ENCODE measurements at places on chromosomes 1 and 21. TPM values are rescaled to one million over a fixed set of nuclear protein-coding genes. Genes with fewer than 3 reads are reported as not detected.

Gene KRTAP19-1
- not detected for total RNA-seq

Gene PRR9
- total RNA-seq, result not detected

Gene GAS5
- total RNA-seq, result 347 TPM

Gene DNAJC28
- total RNA-seq, result 0.52 TPM

Gene BTBD8
- total RNA-seq, result 1.8 TPM

Gene OR2T29
- not detected for total RNA-seq

Gene EPHA2
- 146 TPM for total RNA-seq

Gene SGIP1
- total RNA-seq, result 1.4 TPM

Gene RGS8
- not detected for total RNA-seq

Gene VWA1
- total RNA-seq, result 29.4 TPM

Gene MYBPHL
- 0.76 TPM for total RNA-seq

Gene OVAAL
- not detected for total RNA-seq

Gene CADM3
- 0.48 TPM for total RNA-seq

Gene PRRX1
- 2.9 TPM for total RNA-seq

Gene S100A12
- total RNA-seq, result 65.2 TPM

Gene USP21
- 15.6 TPM for total RNA-seq

Gene CDKN2C
- 6.9 TPM for total RNA-seq

Gene METTL18
- total RNA-seq, result 5.5 TPM

Gene CAPZA1
- total RNA-seq, result 142 TPM

Gene CCDC18
- total RNA-seq, result 4.3 TPM

Gene RPTN
- total RNA-seq, result 0.08 TPM

Gene CD52
- total RNA-seq, result 7.5 TPM

Gene S100A7A
- total RNA-seq, result 24.6 TPM

Gene RNF19B
- total RNA-seq, result 45.3 TPM

Gene LINGO4
- total RNA-seq, result not detected

Gene KCNE1
- total RNA-seq, result 0.28 TPM

Gene NBL1
- 93.5 TPM for total RNA-seq

Gene ARMH1
- not detected for total RNA-seq

Gene THEMIS2
- total RNA-seq, result 5.3 TPM

Gene SPRR2E
- total RNA-seq, result 1,779 TPM

Gene TEDDM1
- not detected for total RNA-seq

Gene TMOD4
- total RNA-seq, result not detected

Gene AMPD1
- not detected for total RNA-seq

Gene ARHGEF16
- 19.9 TPM for total RNA-seq

Gene MTFR1L
- 20.6 TPM for total RNA-seq

Gene DDX20
- total RNA-seq, result 6.1 TPM

Gene TTC4
- 15.1 TPM for total RNA-seq

Gene KIF17
- 0.60 TPM for total RNA-seq

Gene RRP1B
- 15.4 TPM for total RNA-seq

Gene NCSTN
- 60.1 TPM for total RNA-seq

Gene SERTAD4
- 8.7 TPM for total RNA-seq

Gene PRELP
- 1.5 TPM for total RNA-seq

Gene CTSE
- 0.12 TPM for total RNA-seq

Gene KCND3
- total RNA-seq, result 1.7 TPM

Gene CLEC20A
- total RNA-seq, result not detected

Gene SLC30A10
- total RNA-seq, result 0.12 TPM

Measured in esophagus mucosa (tissue), 1 donor.